ENCODE measurements at places on chromosomes 13 and 19. TPM values are rescaled to one million over a fixed set of nuclear protein-coding genes. Genes with fewer than 3 reads are reported as not detected.

DNA sequence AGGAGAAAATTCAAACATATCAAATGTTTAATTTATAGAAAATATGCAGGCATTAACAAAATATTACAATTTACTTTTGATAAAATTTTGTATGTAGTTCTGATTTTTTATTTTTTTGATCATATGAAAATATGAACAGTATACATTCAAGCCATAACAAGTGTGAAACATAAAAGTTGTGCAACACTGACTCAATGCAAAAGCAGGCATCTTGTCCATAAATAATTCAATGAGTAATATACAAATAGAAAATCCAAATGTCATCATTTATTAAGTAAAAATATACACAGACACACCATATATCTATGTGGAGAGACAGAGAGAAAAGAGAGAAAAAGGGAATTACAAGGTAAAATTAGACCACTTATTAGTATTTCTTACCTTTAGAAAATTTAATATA lies 1183.9 kb downstream of the SLITRK1 start:
- no peak for DNase-seq

- DNase-seq, result peak; percentile 92
These were observed 2.7 kb upstream of the PLIN3 start for GRCh38 chr19:4870025-4870700.

The CLEC17A gene
- not detected for total RNA-seq

The KLF1 gene
- total RNA-seq, result not detected

The NCR1 gene
- total RNA-seq, result not detected

The GFY gene
- total RNA-seq, result not detected

GRCh38 chr19:17076543-17076991 lies 990 bp downstream of the MYO9B start:
- no peak for DNase-seq

The ACP7 gene
- total RNA-seq, result not detected

The HAUS8 gene
- total RNA-seq, result 3.9 TPM

DNA sequence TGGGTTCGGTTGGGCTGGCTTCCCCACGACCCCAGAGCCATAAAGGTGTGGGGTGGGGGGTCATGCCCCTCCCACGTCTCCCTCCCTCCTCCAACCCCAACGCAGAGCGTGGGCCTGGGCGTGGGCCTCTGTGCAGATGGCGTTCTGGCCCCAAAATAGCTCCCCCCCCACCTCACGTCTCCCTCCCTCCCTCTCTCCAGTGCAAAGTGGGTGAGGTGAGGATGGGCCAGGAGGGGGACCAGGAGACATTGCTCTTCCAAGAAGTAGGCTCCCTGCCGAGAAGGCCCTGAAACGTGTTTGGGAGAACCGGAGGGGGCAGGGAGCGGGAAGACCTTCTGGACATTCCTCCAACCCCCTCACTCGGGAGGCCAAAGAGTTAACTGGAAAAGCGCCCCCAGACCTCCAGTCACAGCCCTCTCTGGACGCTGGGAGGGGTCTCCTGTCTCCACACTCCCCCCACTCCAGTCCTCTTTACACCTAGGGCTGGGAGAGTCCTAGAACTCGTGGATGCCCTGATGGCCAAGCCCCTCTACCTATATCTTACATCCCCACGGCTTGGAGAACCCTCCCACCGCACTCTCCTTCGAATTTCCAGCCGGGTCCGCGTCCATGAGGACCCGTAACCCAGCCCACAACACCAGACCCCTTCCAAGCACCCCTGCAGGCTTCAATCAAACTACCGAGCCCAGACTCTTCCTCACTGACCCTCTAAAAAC lies 855 bp downstream of the UNC13A start:
- DNase-seq, result no peak

DNA sequence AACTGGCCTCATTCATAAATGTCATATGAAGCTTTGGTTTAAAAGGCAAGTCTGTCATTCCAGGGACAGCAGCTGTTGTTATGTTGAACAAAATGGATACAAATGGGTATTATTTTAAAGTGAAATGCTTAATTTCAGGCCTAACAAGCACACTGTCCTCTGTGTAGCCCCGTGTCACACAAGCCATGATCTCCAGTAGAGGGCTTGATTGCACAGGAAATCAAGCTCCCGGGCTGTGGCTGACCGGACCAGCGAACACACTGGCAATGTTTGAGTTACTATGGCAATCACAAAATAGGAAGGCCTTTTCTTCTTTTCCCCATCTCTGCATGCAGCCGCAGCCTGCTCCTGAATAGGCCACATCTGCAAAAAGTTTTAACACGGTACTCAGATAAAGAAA lies 64.0 kb upstream of the GSX1 start:
- DNase-seq, result no peak

The MADCAM1 gene
- total RNA-seq, result not detected

DNA sequence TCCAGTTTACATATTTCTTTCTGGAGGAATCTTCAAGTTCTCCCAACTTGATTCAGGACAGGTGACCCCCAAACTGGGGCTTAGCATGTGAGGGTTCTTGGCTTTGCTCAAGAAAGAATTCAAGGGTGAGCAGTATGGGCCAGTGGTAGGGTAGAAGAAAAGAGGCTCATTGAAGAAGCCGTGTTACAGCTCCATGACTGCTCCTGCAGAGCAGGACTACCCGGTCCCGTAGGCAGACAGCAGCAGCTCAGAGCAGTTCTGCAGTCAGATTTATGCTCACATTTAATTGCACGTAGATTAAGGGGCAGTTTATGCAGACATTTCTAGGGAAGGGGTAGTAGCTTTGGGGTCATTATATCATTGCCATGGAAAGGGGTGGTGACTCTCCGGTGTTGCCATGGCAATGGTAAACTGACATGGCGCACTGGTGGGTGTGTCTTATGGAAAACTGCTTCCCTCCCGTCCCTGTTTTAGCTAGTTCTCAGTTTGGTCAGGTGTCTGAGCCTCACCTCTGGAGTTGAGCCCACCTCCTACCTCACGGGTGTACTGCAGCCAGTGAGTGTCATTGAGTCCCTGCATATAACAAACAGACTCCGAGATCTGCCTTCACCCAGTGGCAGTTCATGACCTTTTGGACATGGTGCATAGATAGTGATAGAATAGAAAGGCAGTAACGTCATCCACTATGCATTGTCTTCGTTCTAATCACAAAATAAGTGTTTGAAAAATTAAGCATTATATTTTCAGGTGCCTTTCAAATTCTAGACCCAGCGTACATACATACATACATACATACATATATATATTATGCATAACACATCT lies 16.0 kb upstream of the ZNF792 start:
- DNase-seq, result no peak

GRCh38 chr13:104757712-104758111 lies 1691.5 kb upstream of the SLC10A2 start:
- DNase-seq, result no peak

The ZNF77 gene
- 6.5 TPM for total RNA-seq

DNA sequence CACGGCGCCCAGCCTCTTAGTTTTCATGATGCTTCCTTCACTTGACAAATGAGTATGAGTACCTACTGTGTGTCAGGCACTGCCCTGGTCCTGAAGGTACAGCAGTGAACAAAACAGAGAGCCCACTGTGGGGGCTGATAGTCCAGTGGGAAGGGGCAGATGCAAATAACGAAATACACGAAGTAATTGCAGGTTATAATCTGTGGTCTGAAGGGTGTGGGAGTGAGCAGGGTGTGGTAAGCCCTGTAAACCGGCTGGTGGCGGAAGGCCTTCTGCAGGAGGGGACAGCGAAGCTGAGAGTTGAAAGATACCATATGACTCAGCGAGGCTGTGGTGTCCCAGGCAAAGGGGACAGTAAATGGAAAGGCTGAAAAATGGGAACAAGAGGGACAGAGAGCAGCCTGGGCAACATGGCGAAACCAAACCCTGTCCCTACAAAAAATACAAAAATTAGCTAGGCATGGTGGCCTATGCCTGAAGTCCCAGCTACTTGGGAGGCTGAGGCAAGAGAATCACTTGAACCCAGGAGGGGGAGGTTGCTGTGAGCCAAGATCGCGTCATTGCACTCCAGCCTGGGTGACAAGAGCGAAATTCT lies 60.5 kb downstream of the MAP4K1 start:
- no peak for DNase-seq

The CBLC gene
- not detected for total RNA-seq

- no peak for DNase-seq
These were observed 36.1 kb upstream of the TUBGCP3 start for GRCh38 chr13:112624040-112624439.

The RFPL4AL1 gene
- not detected for total RNA-seq

The KIR3DL1 gene
- total RNA-seq, result not detected

- DNase-seq, result no peak
These were observed 26.6 kb downstream of the SHISA2 start for GRCh38 chr13:26025196-26025595.

DNA sequence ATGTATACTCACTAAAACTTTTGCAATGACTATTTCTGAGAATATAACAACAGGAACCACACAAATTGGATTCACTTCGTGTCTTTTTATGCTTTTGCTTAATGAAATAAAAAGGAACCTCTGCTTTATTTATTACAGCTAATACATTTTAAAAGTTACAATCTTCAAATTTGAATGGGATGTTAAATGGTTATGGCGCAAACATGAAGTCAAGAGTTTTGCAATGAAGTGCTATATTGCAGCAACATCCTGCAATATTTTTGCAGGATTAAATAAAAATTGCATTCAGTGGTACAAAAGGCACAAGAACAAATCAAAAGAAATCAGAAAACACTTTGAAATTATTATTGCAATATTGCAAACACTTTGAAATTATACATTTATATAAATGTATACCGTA lies 1519.0 kb upstream of the MIR17HG start:
- DNase-seq, result no peak

The MAMSTR gene
- 0.18 TPM for total RNA-seq

- DNase-seq, result no peak
These were observed 109.5 kb downstream of the STK24 start for GRCh38 chr13:98467263-98467985.

- DNase-seq, result peak; percentile 62
These were observed 79.7 kb downstream of the STARD13 start for GRCh38 chr13:33205804-33206221.

- DNase-seq, result no peak
These were observed 8.3 kb upstream of the KL start for GRCh38 chr13:33007950-33008349.

- no peak for DNase-seq
These were observed 1187.7 kb upstream of the PCDH9 start for GRCh38 chr13:68417801-68418200.

DNA sequence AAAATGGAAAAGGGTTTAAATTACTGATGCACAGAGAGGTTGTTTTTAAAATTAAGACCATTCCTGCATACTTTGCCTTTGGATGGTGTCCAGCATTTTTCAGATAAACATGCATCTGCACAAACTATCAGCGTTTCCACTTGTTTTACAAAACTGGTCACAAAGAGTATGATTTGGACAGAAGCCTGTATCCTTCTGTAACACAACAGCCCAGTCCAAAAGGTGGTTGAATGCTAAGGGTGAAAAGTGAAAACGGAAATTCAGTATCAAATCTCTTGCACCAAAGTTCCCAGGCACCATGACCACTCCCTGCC lies 21.7 kb upstream of the DOCK9 start:
- peak; percentile 19 for DNase-seq

- peak; percentile 29 for DNase-seq
These were observed 304.5 kb downstream of the KCNRG start for GRCh38 chr13:50319635-50320255.

GRCh38 chr19:848386-848921 lies 3.6 kb upstream of the ELANE start:
- DNase-seq, result no peak

DNA sequence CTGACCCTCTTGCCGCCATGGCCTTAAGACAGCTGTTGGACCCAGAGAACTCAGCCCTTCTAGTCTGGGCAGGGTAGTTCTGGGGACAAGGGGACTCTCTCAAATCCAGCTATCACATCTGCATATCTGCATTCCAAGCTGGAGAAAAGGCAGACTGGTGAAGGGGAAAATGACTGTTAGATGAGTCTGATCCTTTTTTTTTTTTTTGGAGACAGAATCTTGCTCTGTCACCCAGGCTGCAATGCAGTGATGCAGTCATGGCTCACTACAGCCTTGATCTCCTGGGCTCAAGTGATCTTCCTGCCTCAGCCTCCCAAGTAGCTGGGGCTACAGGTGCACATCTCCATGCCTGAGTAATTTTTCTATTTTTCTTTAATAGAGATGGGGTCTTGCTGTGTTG lies 114.3 kb downstream of the SIPA1L3 start:
- peak; percentile 54 for DNase-seq

DNA sequence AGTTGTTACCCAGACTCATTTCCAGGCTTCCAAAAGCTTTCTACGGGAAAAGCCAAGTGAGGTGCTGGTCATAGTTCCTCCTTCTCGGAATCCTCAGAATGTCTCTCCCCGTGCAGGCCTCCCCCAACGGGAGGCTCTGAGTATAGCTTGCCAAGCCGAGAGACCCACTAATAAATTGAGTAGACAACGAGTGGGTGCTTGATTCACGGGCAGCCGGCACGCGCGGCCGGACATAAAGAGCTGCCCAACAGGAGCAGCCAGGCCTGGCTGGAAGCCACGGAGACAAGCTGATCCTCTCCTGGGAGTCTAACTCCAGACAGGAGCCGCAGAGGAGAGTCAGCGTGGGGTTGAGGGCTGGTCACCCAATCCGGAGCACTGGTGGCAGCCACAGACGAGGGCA lies 43.4 kb upstream of the MEDAG start:
- no peak for DNase-seq

DNA sequence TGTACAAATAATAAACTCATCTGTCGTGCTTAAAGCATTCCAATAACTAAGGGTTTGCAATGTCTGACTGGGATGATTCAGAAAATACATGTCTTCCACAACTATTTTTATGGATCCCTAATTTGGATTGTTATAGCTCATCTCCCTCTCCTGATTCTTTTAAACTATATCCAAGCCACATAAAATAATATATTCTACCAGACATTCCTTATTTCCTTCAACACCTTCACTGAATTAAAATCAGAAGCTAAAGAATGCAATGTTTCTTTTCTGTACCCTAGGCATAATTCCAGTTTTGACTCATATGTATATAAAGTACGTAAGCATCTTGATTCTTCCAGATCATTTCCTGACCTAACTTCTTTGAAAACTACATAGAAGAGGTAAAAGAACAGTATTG lies 420.4 kb downstream of the EFNB2 start:
- DNase-seq, result peak; percentile 78

GRCh38 chr19:38632476-38633213 lies 13.7 kb downstream of the EIF3K start:
- no peak for DNase-seq

The HS6ST3 gene
- not detected for total RNA-seq

The BTBD2 gene
- 25.8 TPM for total RNA-seq

DNA sequence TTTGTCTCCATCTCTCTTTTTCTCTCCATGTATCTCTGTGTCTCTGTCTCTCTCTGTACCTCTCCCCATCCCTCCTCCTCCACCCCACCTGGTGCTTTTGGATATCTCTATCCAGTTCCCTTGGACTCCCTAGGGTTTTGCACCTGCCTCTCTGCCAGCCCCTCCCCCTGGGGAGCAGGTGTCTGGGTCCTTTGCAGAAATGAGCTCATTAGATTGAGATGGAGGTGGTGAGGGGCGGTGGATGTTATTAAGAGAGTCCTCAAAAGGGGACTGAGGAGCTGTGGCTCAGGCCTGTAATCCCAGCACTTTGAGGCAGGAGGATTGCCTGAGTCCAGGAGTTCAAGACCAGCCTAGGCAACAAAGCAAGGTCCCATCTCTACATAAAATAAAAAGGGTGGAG lies 2.1 kb downstream of the KCNN4 start:
- no peak for DNase-seq

The ZNF304 gene
- total RNA-seq, result 16.1 TPM

Data from IMR-90 (cell line).